ENCODE measurements at places on chromosomes 16 and 17. TPM values are rescaled to one million over a fixed set of nuclear protein-coding genes. Genes with fewer than 3 reads are reported as not detected.

GRCh38 chr17:62618647-62619416 lies 8.6 kb upstream of the MRC2 start:
- peaks cover 9% of the 10 kb centered on the region for H3K4me1 ChIP-seq
- no peaks in the 10 kb centered on the region for H3K27me3 ChIP-seq
- peak overlapping the region; percentile 3 for H3K27ac ChIP-seq
- H3K4me3 ChIP-seq, result no peak overlapping the region

GRCh38 chr16:50588276-50588675 lies 40.1 kb downstream of the NKD1 start:
- no peak overlapping the region for H3K4me3 ChIP-seq
- peaks cover 88% of the 10 kb centered on the region for H3K4me1 ChIP-seq
- H3K27ac ChIP-seq, result peak overlapping the region; percentile 62
- H3K36me3 ChIP-seq, result no peaks in the 10 kb centered on the region
- DNase-seq, result no peak

GRCh38 chr16:75372236-75372856 lies 61.0 kb downstream of the CFDP1 start:
- DNase-seq, result no peak
- no peaks in the 10 kb centered on the region for H3K27me3 ChIP-seq

GRCh38 chr16:56121156-56121500 lies 70.2 kb upstream of the GNAO1 start:
- H3K27ac ChIP-seq, result no peak overlapping the region
- peaks cover 3% of the 10 kb centered on the region for H3K27me3 ChIP-seq
- H3K36me3 ChIP-seq, result no peaks in the 10 kb centered on the region
- no peak overlapping the region for H3K4me3 ChIP-seq
- H3K4me1 ChIP-seq, result no peaks in the 10 kb centered on the region
- no peak for DNase-seq

DNA sequence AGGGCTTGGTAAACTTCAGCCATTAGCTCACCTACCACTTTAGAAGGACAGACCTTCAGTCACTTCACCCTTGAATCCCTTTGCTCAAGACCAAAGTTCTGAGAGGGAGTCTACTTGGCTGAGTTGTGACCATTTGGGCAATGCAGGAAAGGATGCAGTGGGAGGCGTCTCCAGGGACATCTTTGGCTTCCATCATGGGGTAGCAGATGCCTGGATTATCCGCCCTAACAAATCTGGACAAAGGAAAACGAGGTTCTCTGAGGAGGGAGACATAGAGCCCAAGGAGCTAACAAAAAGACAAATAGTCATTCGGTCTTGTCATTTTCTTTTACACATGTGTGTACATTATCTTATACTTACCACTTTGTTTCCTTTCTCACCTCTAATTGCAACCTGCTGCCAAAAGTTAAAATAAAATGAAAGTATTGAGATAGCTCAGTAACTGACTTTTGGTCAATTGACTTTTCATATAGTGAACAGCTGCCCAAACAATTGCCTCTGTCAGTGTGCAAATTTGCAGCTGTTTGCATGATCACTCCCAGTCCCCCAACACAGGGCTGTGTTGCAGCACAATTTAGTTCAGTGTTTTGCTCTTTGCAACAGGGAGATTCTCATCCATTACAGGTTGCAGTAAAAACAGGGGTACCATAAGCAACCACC lies 108.9 kb upstream of the EEF2KMT start:
- H3K36me3 ChIP-seq, result no peaks in the 10 kb centered on the region
- DNase-seq, result no peak
- no peak overlapping the region for H3K4me3 ChIP-seq
- no peaks in the 10 kb centered on the region for H3K4me1 ChIP-seq

DNA sequence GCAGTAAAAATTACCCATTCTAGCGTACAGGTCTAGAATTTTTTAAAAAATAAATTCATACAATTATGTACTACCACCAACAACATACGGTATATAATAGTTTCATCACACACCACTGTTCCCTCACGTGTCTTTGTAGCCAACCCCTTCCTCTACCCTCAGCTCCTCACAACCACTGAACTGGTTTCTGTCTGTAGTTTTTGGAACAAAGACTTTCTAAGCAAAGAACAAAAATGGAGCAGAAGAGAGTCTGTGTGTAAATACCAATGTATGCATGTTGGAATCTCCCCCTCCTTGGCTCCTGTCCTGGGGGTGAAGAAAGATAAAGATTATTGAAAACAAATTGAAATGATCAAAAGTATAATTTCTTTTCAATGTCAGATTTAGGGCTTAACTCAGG lies 31.9 kb upstream of the CCR7 start:
- no peaks in the 10 kb centered on the region for H3K27me3 ChIP-seq
- no peak for DNase-seq
- H3K4me1 ChIP-seq, result no peaks in the 10 kb centered on the region

DNA sequence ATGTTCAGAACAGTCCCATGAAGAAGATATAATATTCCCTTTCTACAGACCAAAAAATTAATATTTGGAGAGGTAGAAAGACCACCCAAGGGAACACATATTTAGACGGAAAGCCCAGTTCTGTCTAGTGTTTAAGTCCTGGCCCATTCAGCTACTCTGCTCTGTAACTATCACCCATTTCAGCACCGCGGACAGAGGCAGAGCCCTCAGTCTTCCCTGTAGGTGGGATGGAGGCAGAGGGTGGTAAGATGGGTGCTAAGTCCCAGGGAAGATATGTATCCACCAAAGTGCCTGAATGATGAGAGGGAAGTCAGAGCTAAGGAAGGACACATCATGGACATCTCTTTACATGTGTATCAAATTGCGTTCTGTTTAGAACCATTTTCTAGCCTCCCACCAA lies 27.8 kb upstream of the C16orf78 start:
- peaks cover 71% of the 10 kb centered on the region for H3K27me3 ChIP-seq
- H3K4me3 ChIP-seq, result no peak overlapping the region
- H3K27ac ChIP-seq, result no peak overlapping the region

- DNase-seq, result no peak
- H3K27me3 ChIP-seq, result no peaks in the 10 kb centered on the region
These were observed 7.4 kb upstream of the PPP1R9B start for GRCh38 chr17:50157891-50158290.

DNA sequence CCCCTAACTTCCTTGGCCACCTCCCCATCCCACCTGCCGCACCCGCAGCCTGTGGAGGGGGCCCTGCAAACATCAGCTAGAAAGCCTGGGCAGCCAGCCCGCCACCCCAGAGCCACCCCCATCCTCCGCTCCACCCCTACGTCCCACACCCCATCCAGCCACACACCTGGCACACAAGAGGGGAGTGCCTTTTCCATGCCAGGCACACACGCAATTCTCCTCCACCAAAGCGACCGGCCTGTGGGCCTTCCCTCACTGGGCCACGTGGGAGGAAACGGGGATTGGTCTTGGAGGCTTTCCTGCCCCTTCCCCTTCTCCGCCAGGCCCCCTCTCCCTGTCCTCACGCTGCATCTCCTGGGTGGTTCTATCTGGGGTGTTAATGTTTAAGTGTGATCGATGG lies 48.7 kb upstream of the TNRC6C start:
- H3K36me3 ChIP-seq, result no peaks in the 10 kb centered on the region
- H3K27ac ChIP-seq, result no peak overlapping the region
- no peak for DNase-seq

DNA sequence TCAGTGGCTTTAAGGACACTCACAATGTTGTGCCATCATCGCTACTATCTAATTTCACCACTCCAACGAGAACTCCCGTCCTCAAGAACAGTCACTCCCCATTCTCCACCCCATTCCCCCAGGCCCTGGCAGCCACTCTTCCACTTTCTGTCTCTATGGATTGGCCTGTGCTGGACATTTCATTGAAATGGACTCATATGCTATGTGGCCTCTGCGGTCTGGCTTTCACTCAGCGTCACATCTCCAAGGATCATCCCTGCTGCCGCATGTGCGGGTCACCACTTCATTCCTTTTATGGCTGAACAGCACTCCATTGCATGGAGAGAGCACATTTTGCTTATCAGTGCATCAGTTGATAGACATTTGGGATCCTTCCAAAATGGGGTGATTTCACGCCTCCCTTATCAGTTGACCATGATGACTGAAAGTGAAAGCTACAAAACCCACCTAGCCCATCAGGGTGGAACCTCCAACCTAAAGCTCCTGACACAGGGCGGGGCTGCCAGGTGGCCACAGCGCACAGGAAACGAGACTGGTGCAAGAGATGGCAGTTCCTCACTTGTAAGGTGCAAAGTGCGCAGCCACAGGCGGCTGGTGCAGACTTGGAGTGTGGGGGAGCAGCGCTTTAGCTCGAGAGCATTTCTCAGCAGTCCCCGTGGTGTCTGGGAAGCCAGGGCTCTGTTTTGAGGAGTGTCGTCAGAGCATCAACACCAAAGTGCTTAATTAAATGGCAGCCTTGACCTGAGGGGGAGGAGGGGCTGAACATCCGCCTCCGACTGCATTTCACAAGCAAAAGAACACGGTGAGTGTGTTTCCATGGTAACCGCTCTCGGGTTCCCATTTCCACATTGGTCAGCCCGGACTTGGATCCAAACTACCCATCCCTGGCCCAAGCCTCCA lies 23.8 kb downstream of the COTL1 start:
- no peak for DNase-seq
- H3K27ac ChIP-seq, result no peak overlapping the region
- peaks cover 3% of the 10 kb centered on the region for H3K4me1 ChIP-seq
- H3K27me3 ChIP-seq, result no peaks in the 10 kb centered on the region
- no peak overlapping the region for H3K4me3 ChIP-seq

DNA sequence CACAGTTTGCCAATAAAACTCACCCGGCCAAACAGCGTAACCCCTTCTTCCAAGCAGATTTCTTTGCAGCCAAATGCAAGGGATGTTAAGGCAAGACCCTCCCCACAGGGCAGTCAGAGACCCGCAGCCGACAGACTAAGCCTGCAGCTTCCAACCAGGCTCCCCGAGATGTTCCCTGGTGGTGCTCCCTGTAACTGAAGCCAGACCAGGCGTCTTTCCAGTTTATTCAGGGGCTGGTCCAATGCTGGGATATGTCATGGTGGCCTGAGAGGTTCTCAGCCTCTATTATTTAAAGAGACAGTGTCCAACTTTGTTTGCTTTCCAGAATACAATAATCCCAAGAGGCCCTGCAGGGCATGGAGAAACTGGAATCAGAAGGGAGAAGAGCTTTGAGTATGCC lies at the start of gene PMP22:
TSS of gene PMP22 (minus strand) at position 196 of the 400 bp plus-strand sequence. CDS start 4,599 bp downstream, outside the sequence.
- H3K4me3 ChIP-seq, result peak within 1 kb of the TSS; percentile 75
- no peak for DNase-seq
- peaks cover under 1% of the 10 kb centered on the region for H3K4me1 ChIP-seq
- H3K27me3 ChIP-seq, result no peaks in the 10 kb centered on the region

DNA sequence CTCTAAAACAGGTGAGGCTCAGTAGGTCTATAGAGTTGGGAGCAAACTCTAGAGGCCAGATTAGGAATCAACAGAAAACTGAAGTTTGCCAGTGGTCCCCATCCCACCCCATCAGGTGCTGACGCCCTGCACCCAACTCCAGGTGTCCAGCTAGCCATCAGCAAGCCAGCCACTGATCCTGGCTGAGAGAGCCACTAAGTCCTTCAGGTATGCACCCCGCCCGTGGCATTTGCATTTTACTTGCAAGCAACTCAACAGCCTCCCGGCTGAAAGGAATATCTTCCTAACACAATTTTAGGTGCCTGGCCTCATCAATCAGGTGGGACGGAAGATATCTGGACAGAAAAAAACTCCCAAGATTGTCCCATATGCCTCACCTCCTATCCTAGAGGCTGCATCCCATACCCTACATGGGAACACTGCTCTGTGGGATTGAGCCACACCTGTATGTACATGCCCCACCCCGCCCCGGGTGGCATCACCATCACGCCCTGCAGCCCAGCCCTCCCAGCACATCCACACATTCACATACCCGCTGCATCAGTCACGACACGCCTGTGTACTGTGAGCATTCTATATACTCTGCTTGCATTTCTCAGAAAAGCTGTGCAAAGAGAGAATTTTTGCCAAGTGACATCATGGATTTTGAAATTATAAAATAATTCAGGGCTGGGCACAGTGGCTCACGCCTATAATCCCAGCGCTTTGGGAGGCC lies 8.3 kb downstream of the OTOP3 start:
- H3K27me3 ChIP-seq, result peaks cover 68% of the 10 kb centered on the region
- no peaks in the 10 kb centered on the region for H3K36me3 ChIP-seq
- H3K4me1 ChIP-seq, result no peaks in the 10 kb centered on the region
- no peak overlapping the region for H3K4me3 ChIP-seq

DNA sequence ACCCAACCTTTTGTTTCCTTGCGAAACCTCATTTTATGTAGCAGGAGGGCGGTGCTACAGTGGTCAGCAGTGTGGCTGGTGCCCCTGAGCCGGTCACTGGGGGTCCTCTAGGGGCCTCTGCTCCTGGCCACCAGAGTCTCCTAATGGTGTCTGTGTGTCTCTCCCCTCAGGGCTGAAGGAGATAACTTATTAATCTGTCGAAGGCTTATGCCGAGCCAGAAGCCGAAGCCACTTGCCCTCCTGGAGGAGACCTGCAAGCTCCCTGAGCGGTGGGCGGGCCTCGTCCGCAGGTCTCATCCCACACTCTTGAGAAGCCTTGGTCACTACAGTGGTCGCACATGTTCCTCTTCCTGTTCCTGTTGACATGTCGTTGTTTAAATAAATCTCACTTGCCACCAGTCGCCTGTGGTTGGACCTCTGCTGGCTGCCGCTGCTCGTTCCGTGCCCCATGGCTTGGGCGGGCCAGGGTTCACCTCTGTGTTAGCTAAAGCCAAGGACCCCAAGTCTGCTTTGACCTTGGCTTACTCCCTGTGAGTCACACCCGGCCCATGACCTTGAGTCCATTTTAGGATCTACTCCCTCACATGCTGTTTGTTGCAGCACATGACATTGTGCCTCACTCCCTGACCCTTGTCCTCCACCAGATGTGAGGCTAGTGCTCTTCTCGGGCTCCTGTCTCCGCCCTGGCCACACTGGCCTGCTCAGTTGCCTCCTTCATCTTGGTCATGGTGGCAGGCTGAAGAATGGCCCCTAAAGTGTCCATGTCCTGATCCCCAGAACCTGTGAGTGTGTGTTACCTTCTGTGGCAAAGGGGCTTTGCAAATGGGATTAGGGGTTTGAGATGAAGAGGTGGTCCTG lies 38.7 kb upstream of the AQP8 start:
- no peaks in the 10 kb centered on the region for H3K27me3 ChIP-seq
- no peak overlapping the region for H3K27ac ChIP-seq
- no peaks in the 10 kb centered on the region for H3K4me1 ChIP-seq
- H3K36me3 ChIP-seq, result peaks cover 47% of the 10 kb centered on the region
- no peak overlapping the region for H3K4me3 ChIP-seq
- no peak for DNase-seq

DNA sequence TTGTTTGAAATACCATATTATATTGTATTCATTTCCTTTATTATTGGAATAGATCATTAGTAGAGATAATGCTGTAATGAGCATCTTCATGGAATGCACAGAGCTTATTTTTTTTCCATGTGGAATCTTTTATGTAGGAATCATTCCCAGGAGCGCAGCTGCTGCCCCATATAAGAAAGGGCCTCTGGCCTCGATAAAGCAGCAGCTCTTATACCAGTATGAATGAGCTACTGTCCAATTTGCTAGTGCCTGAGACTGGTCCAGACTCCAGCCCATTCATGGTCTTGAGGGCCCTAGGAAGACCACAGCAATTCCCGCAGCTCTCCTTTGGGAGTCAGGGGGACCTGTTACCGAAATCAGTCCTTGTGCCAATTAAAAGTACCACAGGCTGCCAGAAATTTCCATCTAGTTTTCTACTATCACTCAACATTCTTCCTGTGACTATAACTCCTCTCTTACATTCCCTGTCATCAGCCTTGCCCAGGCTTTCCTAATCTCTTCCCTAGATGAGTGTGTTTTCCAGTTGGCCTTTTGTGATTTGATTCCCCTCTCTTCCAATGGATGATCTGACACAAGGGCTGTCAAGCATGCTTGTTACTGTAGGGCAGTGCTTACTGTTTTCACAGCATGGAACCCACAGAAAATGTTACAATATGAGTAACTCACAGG lies 1.9 kb downstream of the ZNF843 start:
- no peak overlapping the region for H3K27ac ChIP-seq
- H3K4me3 ChIP-seq, result no peak overlapping the region
- H3K36me3 ChIP-seq, result peaks cover 7% of the 10 kb centered on the region
- DNase-seq, result no peak

SMPD3 gene
- total RNA-seq, result 0.92 TPM

PEX12 gene
- 5.0 TPM for total RNA-seq

CENPX gene
- total RNA-seq, result 89.8 TPM

All from esophagus muscularis mucosa (tissue), 4 donors.